ENCODE measurements at places on chromosomes 7 and 10.

- peaks cover 84% of the 10 kb centered on the region for H3K27me3 ChIP-seq
- H3K27ac ChIP-seq = no peak overlapping the region
- no peaks in the 10 kb centered on the region for H3K36me3 ChIP-seq
- H3K4me1 ChIP-seq = no peaks in the 10 kb centered on the region
Measured at GRCh38 chr7:68684246-68684839, 913.9 kb upstream of the AUTS2 start.

GRCh38 chr10:408236-408635, 273.0 kb downstream of the ZMYND11 start:
- no peak for DNase-seq
- no peak overlapping the region for H3K4me3 ChIP-seq
- no peak overlapping the region for H3K27ac ChIP-seq

DNA sequence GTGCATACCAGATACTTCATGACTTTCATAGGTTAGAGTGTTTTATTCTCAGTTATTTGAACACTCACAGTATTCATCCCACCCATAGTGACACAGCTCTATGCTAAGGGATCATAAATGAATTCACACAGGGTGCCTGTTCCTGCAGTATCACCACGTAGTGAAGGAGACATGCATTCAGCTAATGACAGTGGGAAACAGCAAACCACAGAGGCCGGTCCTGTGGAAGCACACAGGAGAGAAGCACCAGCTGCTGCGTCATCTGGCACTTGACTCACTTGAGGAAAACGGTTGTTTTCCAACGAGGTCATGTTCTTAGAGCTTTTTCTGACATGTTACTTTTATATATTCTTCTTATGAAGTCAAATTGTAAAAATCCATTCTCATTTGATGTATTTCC, 73.0 kb downstream of the UBE3C start:
- no peaks in the 10 kb centered on the region for H3K27me3 ChIP-seq
- DNase-seq = no peak
- H3K27ac ChIP-seq = no peak overlapping the region

DNA sequence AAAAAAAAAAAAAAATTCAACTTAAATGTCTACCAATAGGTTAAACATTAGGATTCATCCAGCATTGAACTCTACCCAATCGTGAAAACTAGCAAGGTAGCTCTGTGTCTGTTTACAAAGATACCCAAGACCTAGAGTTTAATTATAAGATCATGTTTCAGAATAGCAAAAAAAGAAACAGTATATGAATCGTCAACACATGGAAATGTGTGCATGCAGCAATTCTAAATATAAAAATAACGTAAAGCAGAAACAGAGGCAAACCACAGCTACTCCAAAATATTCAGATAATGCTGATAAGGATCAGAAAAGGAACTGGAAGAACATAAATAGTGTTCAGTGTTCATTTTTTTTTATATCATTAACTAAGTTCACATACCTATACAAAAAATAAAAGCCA, 68.7 kb downstream of the AFAP1L2 start:
- H3K36me3 ChIP-seq = no peaks in the 10 kb centered on the region
- H3K27ac ChIP-seq = no peak overlapping the region
- no peak for DNase-seq
- no peaks in the 10 kb centered on the region for H3K27me3 ChIP-seq

DNA sequence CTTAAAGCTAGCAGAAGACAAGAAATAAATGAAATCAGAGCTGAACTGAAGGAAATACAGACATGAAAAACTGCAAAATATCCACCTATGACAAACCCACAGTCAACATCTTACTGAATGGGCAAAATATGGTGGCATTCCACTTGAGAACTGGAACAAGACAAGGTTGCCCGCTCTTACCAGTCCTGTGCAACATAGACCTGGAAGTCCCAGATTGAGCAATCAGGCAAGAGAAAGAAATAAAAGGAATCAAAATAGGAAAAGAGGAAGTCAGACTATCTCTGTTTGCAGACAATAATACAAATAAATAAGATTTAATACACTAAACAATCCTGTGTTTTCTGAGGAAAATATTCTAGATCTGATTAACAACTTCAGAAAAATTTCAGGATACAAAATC, 570.5 kb upstream of the SEMA3D start:
- H3K36me3 ChIP-seq = no peaks in the 10 kb centered on the region
- H3K4me3 ChIP-seq = no peak overlapping the region
- no peaks in the 10 kb centered on the region for H3K4me1 ChIP-seq
- DNase-seq = no peak
- H3K27me3 ChIP-seq = no peaks in the 10 kb centered on the region

GRCh38 chr7:47292832-47293309, 289.0 kb downstream of the TNS3 start:
- no peak overlapping the region for H3K4me3 ChIP-seq
- H3K36me3 ChIP-seq = no peaks in the 10 kb centered on the region
- no peak overlapping the region for H3K27ac ChIP-seq
- no peaks in the 10 kb centered on the region for H3K27me3 ChIP-seq
- no peak for DNase-seq

GRCh38 chr10:132517951-132518521, 19.6 kb upstream of the INPP5A start:
- H3K27ac ChIP-seq = peak overlapping the region; percentile 85
- H3K4me1 ChIP-seq = peaks cover 68% of the 10 kb centered on the region
- no peaks in the 10 kb centered on the region for H3K36me3 ChIP-seq
- no peaks in the 10 kb centered on the region for H3K27me3 ChIP-seq

Data from esophagus squamous epithelium (tissue), 5 donors.